T47D (cell line): ENCODE measurements at places on chromosomes 13 and 19.

DNA sequence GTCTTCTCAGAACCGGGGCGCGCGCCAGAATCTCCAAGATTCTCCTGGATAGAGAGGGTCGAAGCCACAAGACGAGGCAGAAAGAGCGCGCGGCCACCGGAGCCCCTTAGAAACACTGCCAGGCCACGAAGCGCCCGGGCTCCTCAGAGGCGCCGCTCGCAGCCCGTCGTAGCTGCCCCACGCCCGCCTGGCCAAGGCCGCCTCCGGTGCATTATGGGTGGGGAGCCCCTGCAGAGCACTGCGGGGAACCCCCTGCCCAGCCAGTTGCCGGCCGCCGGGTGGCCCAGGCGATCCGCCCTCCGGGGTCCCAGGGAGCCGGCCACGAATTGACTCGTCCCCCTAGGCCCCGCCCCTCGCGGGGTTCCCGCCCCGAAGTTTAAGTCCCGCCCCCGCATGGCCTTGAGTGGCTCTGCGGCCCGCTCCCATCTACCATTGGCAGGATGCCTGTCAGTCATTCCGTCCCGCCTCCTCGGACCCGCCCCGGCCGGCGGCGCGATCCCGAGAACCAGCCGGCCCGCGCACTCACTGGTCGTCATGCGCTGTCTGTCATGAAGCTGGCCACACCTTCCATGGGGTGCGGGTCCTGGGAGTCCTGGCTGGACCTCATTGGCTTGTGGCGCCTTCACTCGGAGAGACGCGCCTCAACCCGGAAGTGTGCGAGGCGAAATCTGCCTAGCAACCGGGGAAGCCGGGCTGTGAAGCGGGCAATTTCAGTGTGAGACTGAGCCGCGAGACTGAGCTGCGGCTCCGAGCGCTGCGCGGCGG lies 20.2 kb upstream of the GATAD2A start:
- peak; percentile 75 for DNase-seq

- DNase-seq: no peak
Observed at GRCh38 chr19:31938675-31939074, 406.7 kb upstream of the ZNF507 start.

GRCh38 chr13:43905435-43906031 lies 25.8 kb downstream of the LACC1 start:
- peak; percentile 23 for DNase-seq

DNA sequence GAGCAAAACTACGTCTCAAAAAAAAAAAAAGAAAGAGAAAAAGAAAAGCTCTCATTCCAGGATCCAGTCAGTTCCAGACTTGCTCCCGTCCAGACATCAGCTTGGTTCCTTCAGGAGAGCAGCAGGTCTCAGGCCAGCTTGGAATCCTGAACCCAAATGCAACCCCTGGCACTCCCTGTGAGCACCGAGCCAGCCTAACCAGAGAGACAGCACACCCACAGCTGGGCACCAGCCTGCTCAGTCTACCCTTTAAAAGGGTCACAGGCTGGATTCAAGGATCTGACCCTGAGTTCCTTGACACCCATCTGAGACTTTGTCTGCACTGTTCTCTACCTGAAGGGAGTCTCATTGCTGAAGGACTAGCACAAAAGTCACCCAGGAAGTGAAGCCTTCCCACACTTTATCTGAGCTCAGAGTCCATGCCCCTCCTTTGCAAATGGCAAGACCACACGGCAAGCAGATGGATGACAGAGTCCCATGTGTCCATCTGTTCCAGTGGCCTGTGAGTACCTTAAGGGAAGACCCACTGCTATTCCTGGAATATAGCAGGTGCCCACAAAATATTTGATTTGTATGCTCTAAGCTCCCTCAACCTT lies 1.4 kb downstream of the PEPD start:
- no peak for DNase-seq

GRCh38 chr13:95503662-95504061 lies 48.9 kb upstream of the CLDN10 start:
- DNase-seq: no peak

DNA sequence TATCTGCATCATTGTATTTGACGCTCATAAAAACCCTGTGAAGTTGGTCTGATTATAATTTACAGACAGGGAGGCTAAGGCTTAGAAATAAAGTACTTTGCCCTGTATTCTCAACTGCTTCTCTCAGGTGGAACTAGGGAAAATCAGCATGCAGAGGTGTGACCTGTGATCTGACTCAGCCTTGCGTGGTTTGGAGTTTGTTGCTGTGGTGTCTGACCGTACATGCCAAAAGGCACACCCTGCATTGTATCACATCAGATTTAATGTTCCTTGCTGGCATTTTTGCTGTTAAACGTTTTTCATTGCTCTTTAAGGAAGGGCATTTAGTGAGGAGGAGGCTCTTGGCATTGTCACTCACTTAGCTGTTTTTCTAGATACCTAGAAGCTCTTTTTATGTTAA lies 58.8 kb upstream of the C1QTNF9B start:
- no peak for DNase-seq

DNA sequence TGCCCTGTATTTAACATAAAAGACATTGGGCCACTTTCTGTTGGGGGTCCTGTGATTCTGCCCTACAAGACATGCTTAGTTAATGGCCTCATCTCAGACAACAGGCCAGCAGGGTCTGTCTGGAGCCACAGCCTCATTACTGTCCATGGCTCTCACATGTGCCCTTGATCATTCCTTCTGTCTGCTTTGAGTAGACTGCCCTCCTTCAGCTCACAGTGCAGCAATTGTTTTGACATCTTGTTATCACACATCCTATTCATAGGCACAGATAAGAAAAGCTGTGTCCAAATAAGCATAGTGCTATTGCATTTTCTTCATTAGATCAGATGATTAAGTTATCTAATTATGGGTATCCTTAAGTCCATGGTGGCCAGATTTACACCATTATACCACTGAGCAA lies 127.9 kb downstream of the KCTD12 start:
- no peak for DNase-seq

DNA sequence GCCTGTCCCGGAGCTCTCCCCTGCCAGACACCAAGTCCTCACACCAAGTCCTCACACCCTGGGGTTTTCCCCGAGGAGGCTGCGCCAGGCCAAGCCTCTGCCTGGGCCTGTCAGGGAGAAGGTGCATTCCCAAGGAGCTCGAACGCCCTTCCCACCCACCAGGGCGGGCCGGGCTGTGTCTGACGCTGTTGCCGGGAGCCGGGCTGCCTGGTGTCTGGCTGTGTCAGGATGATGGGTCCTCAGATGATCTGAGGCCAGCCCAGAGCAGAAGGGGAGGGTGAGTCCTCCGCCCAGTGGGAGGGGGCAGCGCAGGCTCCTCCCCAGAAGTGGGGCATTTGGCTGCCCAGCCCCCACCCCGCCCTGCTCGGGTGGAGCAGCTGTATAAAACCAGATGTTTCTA lies 2.3 kb upstream of the HAS1 start:
- DNase-seq: no peak

- DNase-seq: no peak
Observed at GRCh38 chr13:109919715-109920375, 133.5 kb upstream of the IRS2 start.

- no peak for DNase-seq
Observed at GRCh38 chr13:42880056-42880605, 98.7 kb downstream of the FAM216B start.

DNA sequence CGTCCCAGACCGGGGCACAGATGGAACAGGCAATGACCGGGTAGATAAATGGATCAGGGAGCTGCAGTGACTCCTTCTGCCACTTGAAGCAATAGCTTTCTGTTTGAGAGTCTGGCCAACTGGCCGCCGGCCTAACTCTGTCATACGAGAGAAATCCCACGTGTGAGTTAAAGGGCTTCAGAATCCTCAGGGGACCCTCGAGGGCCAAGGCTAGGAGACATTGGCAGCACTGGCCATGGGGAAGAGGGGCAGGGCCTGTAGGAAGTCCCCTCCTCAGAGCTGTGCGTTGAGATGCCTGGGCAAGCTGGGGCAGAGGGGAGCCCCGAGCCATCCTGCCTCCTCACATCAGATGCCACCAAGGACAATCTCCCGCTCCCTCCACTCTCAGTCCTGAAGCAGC lies 51.6 kb downstream of the KLF2 start:
- DNase-seq: no peak

DNA sequence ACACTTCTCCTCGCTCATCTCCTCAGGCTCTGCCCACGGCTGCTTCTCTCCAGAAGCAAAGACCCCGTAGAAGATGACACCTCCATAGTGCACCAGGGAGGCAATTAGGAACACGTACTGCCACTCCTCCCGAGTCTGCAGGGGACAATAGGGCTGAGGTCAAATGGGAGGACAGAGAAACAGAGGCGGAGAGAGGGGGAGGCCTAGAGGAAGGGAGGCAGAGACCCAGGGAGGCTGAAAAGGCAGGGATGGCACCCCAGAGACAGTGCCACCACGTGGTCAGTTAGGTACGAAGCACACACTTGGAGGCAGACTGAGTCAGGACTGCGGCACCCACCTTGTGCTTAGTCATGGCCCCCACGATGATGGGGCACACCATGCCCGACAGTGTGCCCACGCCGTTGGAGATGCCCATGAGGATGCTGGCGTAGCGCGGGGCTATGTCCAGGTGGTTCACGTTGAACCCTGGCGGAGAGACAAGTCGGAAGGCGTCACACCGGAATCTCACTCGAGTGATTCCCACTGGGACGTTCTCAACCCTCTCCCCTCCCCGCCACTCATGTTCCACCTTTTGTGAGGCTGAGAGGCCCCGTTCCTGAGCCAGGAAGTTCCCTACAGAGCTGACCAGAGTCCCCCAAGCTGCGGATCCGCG lies 5.6 kb downstream of the GFY start:
- no peak for DNase-seq

- no peak for DNase-seq
Observed at GRCh38 chr13:75417012-75417384, 65.0 kb downstream of the TBC1D4 start.

GRCh38 chr13:49058761-49059160 lies 83.0 kb downstream of the FNDC3A start:
- DNase-seq: no peak

GRCh38 chr13:45178349-45179162 lies 22.3 kb downstream of the KCTD4 start:
- DNase-seq: no peak

DNA sequence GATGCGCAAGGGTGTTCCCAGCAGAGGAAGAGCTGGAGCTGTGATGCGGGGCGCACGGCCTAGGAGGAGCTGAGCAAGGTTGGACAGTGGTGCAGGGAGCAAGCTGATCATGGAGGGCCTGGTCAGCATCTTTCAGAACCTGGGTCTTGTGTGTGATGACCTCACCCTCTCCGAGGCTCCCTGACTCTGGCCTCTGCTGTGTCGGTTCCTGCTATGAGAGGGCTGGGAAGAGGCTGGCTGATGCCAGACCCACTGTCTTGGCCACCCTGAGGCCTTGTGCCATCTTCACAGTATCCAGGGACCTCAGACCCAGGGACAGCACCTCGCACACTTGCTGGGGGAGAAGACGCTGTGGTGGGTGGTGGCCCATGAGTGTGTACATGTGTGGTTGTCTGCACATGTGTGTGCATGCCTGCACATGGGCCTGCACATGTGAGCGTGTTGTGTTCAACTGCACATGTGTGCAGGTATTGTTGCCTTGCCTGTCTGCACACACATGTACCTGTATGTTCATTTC lies 16.5 kb upstream of the C13orf46 start:
- no peak for DNase-seq

DNA sequence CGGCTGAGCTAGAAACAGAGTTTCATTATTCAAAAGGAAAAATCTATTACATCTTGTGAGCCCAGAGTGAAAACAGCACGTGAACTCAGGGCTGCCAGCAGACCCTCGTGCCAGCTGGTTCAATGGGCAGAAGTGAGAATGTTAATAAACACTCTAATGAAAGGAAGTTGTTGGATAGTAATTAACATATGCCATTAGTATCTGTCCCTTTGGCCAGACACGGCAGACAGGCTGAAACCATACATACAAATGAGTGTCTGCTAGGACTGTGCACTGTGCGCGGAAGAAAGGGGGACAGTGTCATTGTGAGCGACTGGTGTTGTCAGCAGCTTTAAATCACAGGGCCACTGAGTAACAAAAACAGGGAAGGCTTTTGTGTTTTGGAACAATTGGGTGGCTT lies 121.9 kb upstream of the TSC22D1 start:
- DNase-seq: no peak

GRCh38 chr13:86846501-86846900 lies 824.7 kb upstream of the SLITRK5 start:
- DNase-seq: no peak

DNA sequence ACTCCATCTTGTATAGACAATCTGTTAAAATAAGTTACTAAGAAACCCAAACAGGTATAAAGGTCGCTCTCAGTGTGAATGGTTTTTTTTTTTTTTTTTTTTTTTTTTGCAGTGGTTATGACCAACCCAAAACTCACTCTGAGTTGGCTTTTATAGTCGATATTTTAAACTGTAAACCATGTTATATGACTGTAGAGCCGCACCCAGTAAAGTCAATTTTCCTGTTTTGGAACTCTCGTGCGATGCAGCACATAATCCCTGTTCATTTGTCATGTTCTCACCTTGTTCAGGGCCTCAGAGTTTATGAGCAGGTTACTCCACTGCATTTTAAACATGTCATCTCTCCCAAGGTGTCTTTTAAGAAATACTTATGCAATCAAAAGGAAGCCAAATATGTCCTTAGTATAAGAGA lies 112.5 kb downstream of the KLF5 start:
- DNase-seq: no peak
